ENCODE measurements at places on chromosomes 4 and X.

GRCh38 chr4:152634110-152634760 lies 45.6 kb downstream of the TMEM154 start:
- no peak for DNase-seq

- DNase-seq = no peak
Observed at GRCh38 chrX:114715096-114715495, 131.2 kb downstream of the HTR2C start.

DNA sequence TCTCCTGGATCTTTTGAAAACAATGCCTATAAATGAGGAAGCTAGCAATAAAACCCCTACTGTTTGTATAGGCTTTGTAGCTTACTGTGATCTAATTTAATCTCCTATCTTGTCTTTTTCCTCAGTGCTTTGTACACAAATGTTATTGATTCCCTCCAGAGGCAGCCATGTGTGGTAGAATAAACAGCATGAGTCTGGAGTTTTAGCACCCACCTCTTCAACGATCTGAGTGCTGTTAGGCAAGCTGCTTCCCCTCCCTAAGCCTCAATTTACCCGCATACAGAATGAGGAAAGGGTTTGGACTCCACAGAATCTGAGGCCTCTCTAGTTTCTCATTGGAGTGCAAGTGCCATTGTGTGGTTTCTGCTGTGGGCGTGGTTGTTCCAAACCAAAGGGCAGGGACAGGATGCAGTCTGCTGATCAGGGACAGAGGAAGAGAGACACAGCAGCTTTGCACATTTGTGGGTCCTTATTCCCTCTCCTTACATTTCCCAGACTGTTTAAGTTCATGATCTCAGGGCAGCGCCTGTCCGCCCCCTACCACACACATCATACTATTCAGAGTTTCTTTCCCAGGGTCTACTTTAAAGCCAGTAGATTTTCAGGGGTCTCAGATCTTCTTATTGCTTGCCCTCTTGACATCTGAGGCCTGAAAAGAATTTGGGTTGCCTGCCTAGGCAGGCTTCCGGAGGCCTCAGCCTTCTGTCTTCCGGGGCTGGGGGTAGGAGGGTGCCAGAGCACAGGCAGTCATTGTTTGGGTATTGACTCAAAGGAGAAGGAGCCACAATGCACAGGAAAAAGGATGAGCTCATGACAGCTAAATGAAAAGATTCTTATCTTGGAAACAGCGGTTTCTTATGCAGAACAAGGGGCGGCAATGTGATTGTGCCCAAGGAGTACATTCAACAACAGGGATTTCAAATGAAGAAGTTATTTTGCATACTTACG lies 114.9 kb upstream of the TEX13D start:
- DNase-seq = peak; percentile 29

GRCh38 chr4:129488427-129488826 lies 392.5 kb downstream of the C4orf33 start:
- no peak for DNase-seq

DNA sequence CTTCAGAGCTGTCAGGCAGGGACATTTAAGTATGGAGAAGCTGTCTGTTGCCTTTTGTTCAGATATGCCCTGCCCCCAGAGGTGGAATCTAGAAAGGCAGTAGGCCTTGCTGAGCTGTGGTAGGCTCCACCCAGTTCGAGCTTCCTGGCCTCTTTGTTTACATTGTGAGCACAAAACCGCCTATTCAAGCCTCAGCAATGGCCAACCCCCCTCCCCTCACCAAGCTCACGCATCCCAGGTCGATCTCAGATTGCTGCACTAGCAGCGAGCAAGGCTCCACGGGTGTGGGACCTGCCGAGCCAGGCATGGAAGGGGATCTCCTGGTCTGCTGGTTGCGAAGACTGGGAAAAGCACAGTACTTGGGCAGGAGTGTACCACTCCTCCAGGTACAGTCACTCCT lies 59.3 kb downstream of the ZNF674 start:
- no peak for DNase-seq

- no peak for DNase-seq
Observed at GRCh38 chr4:147940171-147940570, 208.3 kb downstream of the ARHGAP10 start.

DNA sequence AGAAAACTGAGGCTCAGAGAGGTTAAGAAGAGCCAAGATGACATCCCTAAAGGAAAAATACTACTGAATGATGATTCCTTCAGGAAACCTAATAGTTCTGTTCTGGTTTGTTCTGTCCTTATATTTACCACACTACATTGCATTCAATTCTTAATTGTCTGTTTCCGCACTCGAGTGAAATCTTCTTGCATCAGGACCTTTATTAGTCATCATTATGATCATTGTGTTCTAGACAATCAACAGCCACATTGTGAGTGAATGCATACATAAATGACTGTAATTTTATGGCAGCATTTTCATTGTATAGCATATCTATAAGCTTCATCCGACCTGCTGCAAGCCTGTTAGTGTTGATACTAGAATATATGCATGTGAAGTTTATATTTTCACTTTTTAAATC lies 156.7 kb upstream of the FAM241A start:
- no peak for DNase-seq

DNA sequence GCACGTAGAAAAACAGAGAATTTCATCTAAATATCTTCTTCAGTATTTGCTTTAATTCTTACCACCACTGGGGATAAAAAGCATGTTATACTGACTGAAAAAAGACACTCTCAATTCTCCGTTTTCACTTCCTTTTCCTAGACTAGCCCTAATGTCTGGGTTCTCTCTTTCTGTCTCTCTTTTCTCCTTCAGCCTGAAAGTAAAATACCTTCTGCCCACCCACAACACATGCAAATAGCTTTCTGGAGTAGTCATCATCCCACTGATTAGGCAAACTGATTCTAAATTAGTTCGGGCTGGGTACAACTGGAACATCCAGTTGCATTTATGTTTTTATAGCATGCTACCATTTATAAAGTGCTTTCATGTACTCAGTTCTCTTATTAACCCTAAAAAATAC lies 142.4 kb upstream of the ANKRD50 start:
- no peak for DNase-seq

DNA sequence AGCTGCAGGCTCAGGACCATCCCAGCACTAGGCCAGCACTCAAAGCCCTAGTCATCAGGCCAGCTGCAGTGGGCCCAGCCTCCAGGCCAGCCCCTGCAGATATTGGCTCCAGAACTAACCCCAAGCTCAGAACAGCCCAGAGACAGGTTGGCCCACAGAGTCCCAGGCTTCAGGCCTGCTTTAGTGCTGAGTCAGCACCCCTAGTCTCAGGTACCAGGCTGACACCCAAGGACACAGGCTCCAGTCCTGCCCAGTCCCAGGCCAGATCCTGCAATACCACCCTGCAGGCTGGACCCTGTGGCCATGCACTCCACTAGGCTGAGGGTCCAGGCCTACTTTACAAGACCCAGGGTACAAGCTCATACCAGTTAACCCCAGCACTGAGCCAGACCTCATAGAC lies 234.4 kb upstream of the GPRIN3 start:
- DNase-seq = no peak

GRCh38 chrX:16087076-16087475 lies 36.3 kb upstream of the GRPR start:
- no peak for DNase-seq

- DNase-seq = no peak
Observed at GRCh38 chr4:78318126-78318525, 233.4 kb upstream of the ANXA3 start.

DNA sequence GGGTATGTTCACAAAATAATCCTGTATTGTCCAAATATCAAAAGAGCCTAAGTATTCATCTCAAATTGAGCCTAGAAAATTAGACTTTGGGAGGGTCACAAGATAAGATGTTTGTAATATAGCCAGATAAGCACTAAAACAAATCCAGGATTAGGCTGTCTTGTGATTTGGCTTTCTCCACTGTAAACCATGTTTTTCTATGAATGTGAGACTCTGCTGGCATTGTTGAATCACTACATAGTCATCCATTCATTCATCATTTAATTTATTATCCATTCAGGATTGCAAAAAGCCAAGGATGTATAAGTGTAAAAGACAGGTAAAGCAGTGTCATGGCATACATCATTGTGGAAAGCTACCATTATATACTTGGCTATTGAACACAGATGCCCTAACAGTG lies 148.0 kb downstream of the GRID2 start:
- DNase-seq = no peak

DNA sequence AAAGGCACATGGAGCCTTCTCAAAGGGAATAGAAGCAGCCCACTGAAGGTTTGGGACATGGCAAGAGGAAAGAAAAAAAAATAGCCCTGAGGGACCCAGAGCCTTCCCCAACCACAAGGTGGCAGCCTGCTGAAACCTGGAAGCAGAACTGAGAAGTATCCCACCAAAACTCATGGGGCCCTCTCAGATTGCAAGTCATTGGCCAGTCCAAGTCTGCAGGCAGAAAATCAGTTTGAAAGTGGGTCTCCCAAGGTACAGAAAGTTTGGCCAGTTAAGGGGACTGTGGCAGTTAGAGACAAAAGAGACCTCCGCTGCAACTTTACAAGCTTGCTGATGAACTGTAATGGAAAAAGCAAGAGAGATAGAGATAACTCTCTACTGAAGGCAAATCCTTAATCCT lies 155.8 kb downstream of the ANTXR2 start:
- peak; percentile 11 for DNase-seq

DNA sequence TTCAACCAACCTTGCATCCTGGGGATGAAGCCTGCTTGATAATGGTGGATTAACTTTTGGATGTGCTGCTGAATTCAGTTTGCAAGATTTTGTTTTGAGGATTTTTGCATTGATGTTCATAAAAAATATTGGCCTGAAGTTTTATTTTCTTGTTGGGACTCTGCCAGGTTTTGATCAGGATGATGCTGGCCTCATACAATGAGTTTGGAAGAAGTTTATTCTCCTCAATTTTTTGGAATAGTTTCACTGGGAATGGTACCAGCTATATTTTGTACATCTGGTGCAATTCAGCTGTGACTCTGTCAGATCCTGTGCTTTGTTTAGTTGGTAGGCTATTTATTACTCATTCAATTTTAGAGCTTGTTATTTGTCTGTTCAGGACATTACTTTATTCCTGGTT lies 340.3 kb upstream of the TRAM1L1 start:
- DNase-seq = no peak

GRCh38 chr4:151563194-151563593 lies 154.2 kb downstream of the FHIP1A start:
- DNase-seq = no peak

DNA sequence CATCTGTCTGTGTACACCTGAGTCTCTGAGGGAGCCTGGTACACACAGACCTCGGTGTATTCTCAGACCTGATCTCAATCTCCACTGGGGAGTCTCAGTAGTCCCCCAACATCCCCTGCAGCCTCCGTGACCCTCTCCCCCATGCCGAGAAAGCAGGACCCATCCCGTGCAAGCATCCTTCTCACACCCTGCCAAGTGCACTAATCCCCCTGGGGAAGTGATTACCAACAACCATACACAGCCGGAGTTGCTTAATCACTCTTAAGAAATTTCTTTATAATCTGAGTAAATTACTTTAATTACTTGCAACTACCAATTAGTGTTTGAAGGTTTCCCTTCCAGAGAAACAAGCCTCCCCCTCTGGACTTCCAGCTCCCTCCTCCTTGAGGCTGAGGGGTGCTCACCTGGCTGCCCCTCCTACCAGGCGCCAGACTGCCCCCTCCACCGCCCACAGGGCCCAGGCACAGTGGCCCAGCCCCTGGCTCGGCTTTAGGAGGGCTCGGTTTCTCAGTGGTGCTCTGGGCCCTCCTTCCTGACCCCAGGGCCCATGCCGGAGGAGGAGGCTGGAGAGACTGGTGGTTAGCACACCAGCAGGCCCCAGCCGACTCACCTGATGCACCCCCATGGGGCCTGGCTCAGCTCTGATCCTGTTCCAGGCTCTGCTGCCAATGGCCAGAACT lies 43.8 kb downstream of the PJA1 start:
- no peak for DNase-seq

- DNase-seq = no peak
Observed at GRCh38 chr4:155639704-155640523, 26.7 kb upstream of the GUCY1A1 start.

- no peak for DNase-seq
Observed at GRCh38 chr4:73589261-73589847, 30.9 kb downstream of the RASSF6 start.

GRCh38 chrX:9557091-9557490 lies 92.2 kb downstream of the TBL1X start:
- DNase-seq = no peak

- no peak for DNase-seq
Observed at GRCh38 chr4:27506401-27506800, 645.8 kb downstream of the STIM2 start.

DNA sequence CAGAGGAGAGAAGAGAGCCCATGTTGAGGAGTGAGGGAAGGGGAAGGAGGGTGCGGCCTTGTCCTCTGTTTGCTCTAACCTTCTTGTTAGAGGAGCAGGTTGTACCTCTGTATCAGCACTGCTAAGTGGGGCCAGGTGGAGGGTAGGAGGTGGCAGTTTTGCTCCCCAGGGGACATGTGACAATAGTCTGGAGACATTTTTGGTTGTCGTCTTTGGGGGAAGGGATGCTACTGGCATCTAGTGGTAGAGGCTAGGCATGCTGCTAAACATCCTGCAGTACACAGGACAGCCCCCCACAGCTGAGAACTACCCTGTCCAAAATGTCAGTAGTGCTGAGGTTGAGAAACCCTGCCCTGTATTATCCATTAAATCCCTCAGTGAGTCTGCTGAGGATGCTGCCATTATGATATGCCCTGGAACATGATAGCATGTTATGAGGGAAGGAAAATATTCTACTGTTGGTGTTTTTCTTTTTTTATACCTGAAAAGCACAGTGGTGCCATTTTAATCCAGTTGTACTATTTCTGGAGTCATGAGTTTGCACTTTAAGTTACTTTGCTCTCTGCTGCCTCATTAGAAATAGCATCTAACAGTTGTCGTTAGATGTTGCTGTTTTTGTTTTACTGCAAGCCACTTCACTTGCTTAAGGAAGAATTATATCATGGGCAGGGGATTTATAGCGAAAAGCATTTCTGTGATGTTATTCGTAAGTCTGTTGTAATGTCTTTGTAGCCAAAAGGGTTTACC lies 90.6 kb downstream of the LRP2BP start:
- DNase-seq = no peak

DNA sequence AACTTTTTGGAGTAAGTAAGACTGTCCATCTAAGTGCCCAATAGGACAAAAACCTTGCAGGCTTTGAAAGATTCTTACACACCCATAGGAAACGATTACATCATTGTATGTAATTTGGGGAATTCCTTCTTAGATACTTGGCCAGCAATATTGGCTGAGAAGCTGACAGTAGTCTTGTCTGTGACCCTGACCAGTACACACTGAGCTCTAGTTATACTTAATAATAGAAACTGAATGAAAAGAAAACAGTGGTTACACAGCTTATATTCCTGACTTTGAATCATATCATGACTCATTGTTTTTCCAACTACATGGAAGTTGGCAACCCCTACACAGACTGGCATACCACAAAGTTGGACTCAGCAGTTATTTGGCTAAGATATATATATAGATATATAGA lies 7.1 kb upstream of the TLR2 start:
- no peak for DNase-seq

GRCh38 chr4:77225022-77225421 lies 68.0 kb downstream of the CCNG2 start:
- DNase-seq = no peak

- DNase-seq = peak; percentile 16
Observed at GRCh38 chrX:41923978-41924683, 777 bp upstream of the CASK start.

GRCh38 chrX:155266439-155266838 lies 2.1 kb upstream of the RAB39B start:
- no peak for DNase-seq
